Inflammatory macrophage treated with lipopolysaccharide for 4 hours (primary cell): ENCODE measurements at places on chromosomes 7 and 10.

- DNase-seq: no peak
These were observed 618.5 kb downstream of the CCSER2 start for GRCh38 chr10:84946904-84947303.

DNA sequence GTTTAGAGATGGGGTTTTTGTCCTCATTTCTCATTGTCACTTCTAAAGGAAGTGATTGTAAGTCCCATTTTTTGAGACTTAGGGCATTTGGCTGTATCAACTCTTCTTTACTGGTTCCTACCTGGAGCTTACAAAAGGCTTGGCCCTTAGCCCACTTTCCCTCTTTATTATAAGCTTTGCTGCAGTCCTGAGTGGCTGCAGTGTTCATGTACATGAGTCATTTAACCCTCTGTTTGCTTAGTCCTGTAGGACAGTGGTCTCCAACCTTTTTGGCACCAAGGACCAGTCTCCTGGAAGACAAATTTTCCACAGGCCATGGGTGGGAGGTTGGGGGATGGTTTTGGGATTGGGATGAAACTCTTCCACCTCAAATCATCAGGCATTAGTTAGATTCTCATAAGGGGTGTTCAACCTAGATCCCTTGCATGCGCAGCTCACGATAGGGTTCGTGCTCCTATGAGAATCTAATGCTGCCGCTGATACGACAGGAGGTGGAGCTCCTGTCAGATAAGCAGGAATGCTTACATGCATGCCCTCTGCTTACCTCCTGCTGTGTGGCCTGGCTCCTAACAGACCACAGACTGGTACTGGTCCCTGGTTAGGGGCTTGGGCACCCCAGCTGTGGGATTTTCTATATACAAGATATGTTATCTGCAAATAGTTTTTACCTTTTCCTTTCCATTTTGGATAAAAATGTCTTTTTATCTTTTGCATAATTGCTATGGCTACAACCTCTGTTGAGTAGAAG lies 99.7 kb downstream of the CCSER2 start:
- no peak for DNase-seq

GRCh38 chr7:37285706-37286453 lies 162.8 kb downstream of the ELMO1 start:
- no peak for DNase-seq

- DNase-seq: peak; percentile 73
These were observed 160.9 kb downstream of the LRRC4 start for GRCh38 chr7:127870231-127870907.

DNA sequence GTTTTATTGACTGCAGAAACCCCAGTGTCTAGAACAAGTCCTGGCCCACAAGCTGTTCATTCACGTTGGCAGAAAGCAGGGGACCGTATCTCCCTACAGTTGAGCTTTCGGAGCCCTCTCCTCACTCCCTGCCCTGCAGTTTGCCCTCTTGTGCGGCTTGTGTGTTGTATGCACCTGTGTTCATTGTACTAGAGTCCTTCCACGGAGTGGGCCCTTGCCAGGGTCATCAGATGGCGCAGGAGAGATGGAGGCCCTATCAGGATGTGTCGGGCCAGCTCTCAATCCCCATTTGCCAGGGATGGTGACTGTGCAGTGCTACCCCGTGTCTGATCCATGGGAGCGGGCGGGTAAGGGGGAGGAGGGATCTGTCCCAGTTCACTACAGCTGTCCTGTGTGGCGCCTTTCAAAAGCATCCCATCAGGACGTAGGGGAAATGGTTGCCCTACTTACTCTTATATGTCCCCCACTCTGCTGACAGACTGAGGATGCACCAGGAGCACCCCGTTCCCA lies 77.4 kb upstream of the PRR15 start:
- DNase-seq: no peak

DNA sequence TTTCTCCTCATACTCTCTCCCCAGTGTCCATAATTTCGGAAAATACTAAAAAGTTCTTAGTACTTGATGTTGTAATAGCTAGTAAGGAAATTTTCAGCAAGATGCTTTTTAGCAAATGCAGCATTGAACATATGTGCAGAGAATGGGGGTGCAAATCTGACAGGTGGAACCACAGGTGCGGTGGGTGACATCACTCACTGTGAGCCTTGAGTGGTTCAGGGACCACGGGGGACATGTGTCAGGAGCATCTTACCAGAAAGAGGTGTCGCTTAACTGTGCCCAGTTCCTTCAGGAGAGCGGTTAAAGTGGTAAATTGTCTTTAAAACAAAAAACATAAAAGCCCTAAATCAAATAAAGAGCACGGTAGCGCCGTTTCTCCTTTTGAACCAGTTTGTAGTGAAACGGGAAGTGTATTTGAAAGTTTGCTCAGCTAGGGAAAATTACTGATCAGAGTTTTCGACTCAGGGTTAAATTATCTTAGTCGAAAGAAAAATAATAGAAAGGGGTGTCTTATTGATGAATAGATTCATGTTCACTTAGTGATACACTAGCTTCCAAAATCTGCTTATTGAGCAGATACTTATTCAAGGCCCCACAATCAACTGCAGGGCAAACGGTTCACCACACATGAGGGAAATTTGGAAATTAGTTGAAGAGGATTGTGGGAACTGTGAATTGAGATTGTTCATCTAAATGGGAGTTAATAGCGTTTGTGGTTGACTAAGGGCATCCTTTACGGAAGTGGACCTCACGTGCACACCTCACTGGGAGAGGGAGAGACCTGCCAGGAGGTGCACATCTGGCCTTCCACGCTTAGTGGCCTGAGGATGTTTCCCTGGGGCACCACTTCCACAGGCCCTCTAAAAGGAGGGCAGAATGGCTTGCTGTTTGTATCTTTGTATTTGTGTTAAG lies 12.7 kb downstream of the CUL1 start:
- peak; percentile 29 for DNase-seq

GRCh38 chr10:49123981-49124950 lies 8.9 kb upstream of the VSTM4 start:
- DNase-seq: no peak

GRCh38 chr7:24508316-24508715 lies 64.9 kb upstream of the PALS2 start:
- no peak for DNase-seq
